ENCODE measurements at places on chromosomes 11 and 22.

DNA sequence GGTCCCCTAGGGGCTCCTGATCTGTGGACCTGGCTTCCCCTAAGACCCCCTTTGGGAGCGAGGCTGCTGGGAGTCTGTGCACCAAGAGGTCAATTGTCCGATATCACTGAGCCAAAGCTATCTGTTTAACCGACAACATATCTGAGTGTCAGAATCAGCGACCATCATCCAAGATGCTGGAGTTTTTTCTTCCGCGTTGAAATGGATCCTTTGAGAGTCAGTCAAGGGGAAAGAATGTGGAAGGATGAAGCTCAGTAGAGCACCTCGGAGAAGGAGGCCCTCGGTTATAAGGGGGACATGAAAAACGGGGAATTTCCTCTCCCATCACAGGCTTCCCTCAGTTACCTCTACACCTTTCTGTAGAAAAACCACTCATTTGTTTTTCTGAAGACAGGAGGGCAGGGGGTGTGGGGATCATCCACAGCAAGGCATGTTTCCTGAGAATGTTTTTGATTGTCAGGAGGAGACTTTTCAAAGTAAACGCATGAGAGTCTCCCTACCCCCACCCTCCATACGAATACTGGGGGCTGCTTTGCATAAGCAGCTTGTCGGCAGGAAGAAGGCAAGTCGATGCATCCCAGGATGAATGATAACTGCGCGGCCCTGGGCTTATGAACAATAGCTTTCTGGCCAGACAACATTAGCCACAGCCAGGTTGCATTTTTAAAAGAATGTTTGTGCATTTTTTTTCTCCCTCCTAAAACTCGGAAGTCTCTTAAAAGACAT lies 37.7 kb upstream of the CCND1 start:
- no peak for DNase-seq

DNA sequence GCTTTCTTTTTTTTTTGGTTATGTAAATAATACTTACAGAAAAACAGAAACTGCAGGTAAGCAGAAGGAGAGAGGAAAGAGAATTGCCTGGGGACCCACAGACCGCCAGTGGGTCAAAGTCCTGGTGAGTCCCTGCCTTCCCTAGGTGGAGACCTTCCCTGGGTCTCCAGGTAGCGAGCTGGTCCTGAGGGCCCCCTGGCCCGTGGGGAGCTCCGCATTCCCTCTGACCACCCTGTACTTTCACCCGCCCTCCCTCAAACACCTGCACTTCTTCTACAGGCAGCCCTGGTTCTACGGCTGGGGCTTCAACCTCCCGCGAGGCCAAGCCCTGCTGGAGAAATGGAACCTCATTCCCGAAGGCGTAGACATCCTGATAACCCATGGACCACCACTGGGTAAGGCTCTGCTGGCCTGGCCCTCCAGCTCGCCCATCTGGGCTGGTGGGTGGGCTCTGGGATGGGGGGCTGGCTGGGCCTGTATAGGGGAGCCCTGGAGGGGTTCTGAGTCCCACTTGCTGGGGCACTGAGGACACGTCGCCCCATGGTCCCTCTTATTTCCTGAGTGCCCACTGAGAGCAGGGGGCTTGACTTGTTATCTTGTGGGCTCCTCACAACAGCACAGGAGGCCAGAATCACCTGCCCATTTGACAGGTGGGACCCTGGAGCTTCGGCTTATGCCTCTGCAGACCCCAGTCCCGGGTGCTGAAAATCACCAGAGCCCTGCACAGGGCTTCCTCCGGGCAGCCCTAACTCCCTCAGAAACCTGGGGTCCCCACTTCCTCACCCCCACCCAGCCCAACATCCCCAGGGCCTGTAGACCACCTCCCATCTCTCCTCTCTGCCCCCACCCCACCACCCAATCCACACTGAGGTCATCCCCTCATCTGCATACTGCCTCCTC lies 86.4 kb downstream of the MPPED1 start:
- DNase-seq, result no peak

DNA sequence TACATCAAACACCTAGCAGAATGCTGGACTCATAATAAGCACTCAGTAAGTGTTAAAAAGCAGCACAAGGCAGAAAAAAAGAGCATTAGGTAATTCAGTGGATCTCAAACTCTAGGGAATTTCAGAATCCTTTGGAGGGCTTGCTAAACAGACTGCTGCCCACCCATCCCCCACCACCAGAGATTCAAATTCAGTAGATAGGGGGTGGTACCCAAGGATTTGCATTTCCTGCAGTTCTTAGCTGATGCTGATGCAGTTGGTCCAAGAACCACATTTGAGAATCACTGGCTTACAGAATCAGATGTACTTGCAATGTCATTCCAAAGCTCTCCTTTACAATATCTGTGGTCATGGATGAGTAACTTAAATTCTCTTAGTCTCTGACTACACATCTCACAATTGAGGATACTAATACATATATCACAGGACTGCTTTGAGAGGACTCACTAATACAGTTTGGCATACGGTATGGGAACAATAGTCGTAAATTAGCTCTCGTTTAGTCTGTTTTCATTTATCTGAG lies 664.5 kb downstream of the KCNA4 start:
- DNase-seq, result no peak

DNA sequence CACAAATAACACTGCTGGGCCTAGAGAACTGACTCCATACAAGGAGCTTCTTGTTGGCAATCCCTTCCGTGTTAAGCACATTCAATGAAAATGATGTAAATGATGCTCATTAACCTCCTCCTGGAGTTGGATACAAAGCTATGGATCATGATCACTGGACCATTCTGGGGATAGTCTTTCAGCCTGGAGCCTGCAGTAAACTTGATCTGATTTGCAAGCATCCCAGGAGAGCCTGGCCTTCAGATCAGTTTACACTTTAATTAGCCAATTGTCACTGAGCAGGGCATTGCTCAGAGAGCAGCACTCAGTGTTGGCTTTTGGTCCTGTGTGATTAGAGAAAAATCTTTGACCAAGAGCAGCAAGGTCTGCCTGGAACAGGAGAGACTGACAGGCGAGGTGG lies 45.6 kb downstream of the ARFGAP3 start:
- no peak for DNase-seq

- DNase-seq, result no peak
Measured at GRCh38 chr11:105049481-105049880, 4.3 kb upstream of the CARD16 start.

DNA sequence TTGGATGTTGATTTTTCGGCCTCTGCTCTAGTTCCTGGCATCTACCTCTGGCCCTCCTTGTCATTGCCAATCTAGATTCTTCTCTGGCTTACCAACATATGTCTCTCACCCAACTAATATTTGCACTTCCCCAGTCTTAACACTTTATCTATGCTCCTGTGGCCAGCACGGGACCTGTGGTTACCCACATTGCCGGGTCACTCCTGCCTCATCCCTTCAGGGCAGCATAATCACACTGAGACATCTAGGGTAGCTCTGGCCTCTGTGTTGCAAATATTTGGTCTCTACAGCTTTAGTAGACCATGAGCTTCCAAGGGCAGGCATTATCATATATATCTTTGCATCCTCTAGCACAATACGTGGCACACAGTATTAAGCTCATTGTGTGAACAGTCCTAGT lies 182.0 kb upstream of the ARHGAP20 start:
- DNase-seq, result no peak

- no peak for DNase-seq
Measured at GRCh38 chr11:77411137-77411707, 62.7 kb downstream of the PAK1 start.

GRCh38 chr11:133064152-133064877 lies 468.0 kb downstream of the OPCML start:
- DNase-seq, result no peak

DNA sequence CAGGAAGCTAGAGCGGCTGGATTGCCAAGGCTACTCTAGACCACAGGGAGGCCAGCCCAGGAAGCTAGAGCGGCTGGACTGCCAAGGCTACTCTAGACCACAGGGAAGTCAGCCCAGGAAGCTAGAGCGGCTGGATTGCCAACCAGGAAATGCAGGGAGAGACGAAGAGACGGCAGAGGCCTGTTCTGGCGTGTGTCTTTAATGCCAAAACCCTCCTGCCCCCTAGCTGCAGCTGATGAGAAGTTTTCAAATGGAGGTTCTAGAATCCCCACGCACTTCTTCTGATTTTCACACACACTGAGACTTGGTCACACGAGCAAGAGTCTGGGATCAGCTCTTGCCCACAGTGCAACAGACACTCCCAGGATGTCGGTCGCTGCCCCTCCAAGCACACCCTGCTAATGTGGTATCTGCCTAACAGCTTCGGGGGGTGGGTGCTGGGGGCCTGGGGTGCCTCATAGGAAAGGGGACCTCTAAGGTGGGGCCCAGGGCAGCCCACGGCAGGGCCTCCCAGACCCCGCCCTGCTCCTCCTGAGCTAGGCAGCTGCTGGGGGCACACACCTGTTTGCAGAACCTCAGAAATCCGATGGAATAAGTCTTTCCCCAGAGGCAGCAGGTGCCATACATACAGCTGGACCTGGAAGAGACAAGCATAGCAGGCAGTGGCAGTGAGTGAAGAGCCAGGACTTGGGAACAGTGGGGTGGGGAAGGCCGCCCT lies 28.5 kb downstream of the MAFF start:
- DNase-seq, result no peak

DNA sequence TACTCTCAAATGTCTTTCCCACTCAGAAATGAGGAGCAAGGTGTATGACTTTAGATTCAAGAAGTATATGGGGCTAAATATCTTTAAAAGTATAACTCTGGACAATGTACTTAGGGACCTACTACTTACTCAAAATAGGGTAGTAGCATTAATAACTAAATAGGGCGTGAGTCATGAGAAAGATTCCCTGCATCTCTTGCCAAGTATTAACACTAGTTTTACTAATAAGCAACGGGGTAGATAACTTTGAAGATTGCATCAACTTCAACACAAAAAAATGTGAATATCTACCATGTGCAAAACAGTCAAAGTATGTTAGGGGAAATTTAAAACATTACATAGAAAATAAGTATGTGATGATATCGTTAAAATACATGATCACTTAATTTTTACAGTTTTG lies 99.6 kb downstream of the PGR start:
- no peak for DNase-seq

DNA sequence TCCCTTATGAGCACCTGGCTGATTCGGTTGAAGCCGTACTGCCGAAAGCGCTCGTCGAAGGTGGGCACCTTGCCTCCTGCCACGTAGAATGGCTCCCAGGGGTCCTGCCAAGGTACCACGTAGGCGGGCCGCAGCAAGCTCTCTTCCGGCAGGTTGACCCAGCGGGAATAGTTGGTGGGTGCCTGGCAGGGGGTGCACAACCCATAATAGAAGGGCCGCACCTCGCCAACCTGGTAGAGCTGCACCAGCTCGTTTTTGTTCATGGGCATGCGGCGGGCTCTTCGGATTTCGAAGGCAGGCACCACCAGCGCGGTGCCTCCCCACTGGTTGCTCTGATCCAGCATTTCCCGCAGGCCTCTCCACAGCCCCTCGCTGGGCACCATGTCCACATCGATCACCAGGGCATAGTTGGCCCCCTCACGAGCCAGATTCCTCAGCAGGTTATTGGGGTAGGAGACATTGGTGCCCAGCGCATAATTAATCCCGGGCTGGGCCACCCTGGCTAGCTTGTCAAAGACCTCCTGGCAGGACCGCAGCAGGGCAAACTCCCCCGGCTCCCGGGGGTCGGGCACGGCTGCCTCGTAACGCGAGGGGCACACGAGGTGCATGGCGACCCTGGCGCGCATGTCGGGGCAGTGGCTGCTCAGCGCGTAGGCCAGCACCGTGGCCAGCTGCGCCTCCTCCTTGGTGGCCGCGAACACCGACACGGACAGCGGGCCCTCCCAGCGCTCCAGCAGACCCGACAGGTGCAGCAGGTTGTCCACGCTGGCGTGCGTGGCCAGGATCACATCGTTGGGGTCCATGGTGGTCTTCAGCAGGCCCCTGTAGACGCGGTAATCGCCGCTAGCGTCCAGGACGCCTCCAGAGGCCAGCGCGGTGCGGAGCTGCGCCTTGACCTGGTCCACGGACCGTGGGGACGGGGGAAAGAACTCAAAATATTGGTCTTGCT lies 679 bp downstream of the B4GAT1 start:
- no peak for DNase-seq

- no peak for DNase-seq
Measured at GRCh38 chr11:120057028-120057330, 80.9 kb downstream of the TRIM29 start.

- no peak for DNase-seq
Measured at GRCh38 chr11:12746593-12747097, 72.4 kb downstream of the TEAD1 start.
